ENCODE measurements at places on chromosomes 7 and 10.
A peak's percentile ranks its signal among the peaks of the same experiment; 100 is the strongest.

DNA sequence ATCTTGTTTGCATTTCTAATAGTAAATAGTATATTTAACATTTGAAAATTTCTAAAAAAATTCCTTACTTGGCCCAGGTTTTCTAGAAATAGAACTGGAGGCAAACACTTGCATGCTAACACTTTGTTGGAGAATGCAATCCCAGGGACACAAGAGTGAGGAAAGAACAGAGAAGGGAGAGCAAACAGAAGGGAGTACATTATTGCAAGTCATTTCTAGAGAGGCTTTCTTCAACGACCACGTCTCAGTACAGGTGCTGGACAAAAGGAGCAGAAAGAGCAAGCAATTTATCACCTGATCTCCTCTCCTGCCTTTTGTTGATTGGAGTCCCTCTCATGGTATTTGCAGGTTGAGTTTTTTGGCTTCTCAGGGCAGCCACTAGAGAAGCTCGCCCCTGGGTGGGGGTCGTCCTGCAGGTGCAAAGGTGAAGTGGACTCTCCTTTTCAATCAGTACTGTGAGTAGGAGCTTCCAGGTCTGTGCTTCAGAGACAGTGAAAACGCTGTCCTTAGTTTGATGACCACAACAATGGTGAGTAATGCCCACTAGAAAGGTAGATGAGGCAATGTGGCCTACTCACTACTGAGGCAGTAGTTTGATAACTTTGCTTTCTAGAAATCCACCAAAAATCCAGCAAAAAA is 5.2 kb downstream of the CPED1 start:
- DNase-seq, result no peak

DNA sequence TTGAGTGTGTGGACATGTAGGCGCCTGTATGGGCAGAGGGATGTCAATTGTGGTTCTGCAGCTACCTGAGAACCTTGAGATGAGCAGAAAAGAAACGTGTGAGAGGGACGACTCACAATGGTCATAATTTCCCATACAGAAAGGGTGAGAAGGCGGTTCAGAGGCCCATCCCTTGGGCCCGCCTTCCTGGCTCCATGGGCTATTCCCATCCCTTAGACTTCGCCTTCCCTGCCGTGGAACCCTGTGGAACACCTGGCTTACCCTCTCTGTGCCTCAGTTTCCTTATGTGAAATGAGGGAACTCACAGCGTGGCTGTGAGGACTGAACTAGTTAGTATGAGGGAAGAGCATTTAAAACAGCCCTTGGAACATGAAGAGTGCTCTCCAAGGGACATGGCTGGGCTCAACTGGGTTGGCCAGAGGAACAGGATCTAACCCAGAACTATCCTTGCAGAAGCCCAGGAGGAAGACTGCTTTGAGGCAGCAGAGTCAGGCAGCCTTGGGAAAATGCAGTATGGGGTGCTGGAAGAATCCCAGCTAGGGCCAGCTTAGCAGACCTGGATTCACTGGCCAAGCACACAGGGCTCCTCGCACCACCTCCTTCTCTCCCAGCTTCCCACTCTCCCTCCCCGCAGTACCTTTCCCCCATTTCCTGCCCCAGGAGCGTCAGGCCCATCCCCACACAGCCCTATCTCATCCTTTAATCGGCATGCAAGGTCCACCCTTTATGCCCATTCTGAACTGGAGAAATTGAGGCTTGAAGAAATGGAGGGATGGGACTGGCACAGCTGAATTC is 11.1 kb upstream of the ZMIZ1 start:
- DNase-seq, result no peak

GRCh38 chr10:74981831-74982633 is 129.4 kb upstream of the SAMD8 start:
- DNase-seq, result no peak

- DNase-seq, result no peak
Observed at GRCh38 chr10:11293332-11293731, 275.7 kb downstream of the CELF2 start.

DNA sequence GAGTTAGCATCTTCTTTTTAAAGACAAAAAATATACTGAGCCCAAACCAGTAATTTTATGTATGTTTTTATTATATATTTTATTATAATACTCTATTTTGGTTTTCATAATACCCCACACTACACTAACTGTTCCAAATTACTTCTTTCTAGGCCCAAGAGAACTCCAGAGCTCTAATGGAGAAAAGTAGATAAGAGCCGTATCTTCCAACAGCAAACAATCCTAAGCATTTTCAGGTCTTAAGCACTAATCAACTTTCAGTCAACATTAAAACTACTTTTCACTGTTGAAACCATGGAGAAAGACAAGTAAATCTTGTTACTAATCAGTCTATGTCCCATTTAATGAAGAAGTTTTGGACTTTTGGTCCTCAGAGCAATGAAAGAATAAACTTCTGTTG is 55.1 kb downstream of the JMJD1C start:
- no peak for DNase-seq

GRCh38 chr7:7957513-7957912 is 11.1 kb upstream of the GLCCI1 start:
- no peak for DNase-seq

DNA sequence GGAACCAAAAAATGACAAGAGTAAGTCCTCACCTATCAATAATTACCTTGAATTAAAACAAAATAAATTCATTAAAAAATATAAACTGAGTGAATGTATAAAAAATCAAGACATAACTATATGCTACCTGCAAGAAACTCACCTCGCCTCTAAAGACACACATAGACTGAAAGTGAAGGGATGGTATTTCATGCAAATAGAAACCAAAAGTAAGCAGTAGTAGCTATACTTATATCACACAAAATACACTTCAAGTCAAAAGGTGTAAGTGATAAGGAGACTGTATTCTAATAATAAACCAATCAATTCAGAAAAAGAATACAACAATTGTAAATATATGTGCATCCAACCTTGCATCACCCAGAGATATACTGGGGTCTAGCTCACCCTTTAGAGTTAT is 332.6 kb downstream of the SH2D4B start:
- no peak for DNase-seq

- no peak for DNase-seq
Observed at GRCh38 chr10:48466611-48467240, 138.1 kb downstream of the ARHGAP22 start.

- no peak for DNase-seq
Observed at GRCh38 chr10:78780551-78780961, 288.2 kb upstream of the ZMIZ1 start.

DNA sequence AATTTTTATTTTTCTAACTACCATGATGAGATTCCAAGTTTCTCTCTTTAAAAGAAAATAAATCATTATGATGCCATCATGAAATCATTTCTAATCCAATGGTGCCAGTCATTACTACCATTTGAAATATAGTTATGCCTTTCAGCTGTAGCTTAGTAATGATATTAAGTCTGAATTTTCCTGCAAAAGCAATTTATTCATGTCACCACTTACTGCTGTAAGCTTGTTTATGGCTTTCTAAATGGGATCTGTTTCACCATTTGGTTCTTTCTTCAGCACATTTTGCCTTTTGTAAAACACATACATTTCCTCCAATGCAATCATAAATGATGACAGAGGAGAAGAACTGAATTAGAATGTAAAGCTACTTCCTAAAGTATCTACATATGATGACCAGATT is 130.5 kb downstream of the SEM1 start:
- no peak for DNase-seq

DNA sequence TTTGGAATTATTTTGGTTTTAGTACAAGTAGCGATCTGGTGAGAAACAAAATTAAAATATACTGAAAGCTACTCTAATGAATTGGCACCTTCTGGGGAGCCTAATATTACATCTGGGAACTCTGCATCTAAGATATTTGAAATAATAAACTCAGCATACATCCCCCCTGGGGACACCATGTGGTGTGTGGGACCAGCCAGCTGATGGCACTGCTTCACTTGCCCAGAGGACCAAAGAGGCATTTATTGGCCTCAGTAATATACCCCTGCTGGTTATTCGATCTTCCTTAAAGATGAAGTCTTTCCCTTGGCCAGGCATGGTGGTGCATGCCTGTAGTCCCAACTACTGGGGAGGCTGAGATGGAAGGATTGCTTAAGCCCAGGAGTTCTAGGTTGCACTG is 195.1 kb upstream of the AUTS2 start:
- no peak for DNase-seq

DNA sequence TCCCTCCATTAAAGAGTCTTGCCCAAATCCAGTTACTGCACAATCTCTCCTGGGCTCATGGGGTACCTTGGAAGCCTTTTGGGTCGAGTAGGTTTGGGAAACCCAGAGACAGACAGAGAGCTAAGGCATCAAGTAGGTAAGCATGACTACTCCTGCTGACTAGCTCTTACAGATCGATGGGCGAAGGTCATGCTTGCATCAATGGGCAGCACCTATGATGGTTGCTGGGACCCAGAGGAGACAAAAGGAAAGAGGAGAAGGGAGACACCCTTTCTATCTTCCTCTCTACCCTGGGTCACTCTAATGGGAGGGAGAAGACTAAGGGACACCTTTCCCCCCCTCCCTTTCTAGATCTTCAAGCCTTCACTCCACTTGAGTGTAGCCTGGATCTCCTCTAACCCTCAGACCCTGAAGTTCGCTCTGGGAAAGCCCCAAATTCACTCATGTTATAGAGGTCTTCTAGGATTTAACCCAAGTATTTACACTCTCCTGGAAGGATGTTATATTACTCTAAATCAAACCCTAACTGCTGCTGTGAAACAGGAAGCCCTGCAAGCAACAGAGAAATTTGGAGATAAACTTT is 31.6 kb upstream of the ZNF746 start:
- DNase-seq, result no peak

DNA sequence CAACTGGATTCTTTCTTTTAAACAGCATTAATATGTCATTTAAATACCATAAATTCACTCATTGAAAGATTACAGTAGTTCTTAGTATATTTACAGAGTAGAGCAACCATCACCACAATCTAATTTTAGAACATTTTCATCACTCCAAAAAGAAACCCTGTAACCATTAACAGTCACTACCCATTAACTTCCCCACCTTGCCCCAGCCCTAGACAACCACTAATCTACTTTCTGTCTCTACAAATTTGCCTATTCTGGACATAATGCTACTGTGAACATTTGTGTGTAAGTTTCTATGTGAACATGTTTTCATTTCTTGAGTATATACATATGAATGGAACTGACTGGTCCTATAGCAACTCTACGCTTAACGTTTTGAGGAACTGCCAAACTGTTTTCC is 42.4 kb downstream of the P4HA1 start:
- no peak for DNase-seq

- DNase-seq, result no peak
Observed at GRCh38 chr10:6917125-6917524, 337.0 kb upstream of the PRKCQ start.

GRCh38 chr10:65765006-65765541 is 1160.8 kb upstream of the LRRTM3 start:
- DNase-seq, result no peak

GRCh38 chr7:68176974-68177373 is 1180.3 kb downstream of the TYW1 start:
- no peak for DNase-seq

GRCh38 chr7:152568972-152569371 is 107.0 kb downstream of the XRCC2 start:
- DNase-seq, result no peak

GRCh38 chr7:50266635-50267386 is 37.7 kb upstream of the IKZF1 start:
- peak; percentile 92 for DNase-seq

GRCh38 chr10:119713744-119714483 is 11.9 kb upstream of the INPP5F start:
- DNase-seq, result no peak

- DNase-seq, result no peak
Observed at GRCh38 chr10:102400076-102400475, 4.6 kb downstream of the NFKB2 start.

- no peak for DNase-seq
Observed at GRCh38 chr10:1117651-1118050, 61.5 kb downstream of the WDR37 start.

DNA sequence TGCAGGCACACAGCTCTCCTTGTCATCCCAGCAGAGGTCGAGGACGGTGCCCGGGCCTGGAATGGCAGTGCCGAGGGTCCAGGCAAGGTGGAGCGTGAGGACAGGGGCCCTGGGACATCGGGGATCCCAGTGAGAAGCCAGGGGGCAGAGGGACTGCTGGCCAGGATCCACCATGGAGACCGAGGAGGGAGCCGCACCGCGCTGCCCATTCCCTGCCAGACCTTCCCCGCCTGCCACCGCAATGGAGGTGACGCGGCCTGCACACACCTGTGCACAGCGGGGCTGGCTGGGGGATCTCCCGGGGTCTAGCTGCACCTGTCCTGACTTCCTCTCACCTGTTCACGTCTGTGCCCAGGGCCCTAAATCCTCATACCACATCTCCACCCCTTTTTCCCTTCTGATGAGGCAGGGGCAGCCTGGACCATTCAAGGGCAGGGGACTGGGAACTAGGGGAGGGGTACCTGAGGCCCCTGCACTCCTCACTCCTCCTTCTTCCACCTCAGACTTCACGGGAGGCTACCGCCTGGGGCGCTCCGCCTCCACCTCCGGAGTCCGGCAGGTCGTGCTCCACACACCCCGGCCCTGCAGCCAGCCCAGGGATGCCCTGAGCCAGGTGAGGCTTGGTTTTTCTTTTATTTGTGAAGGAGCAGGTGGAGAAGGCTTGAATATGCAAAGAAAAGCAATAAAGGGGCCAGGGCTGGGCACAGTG is 6.9 kb downstream of the NYAP1 start:
- DNase-seq, result no peak

DNA sequence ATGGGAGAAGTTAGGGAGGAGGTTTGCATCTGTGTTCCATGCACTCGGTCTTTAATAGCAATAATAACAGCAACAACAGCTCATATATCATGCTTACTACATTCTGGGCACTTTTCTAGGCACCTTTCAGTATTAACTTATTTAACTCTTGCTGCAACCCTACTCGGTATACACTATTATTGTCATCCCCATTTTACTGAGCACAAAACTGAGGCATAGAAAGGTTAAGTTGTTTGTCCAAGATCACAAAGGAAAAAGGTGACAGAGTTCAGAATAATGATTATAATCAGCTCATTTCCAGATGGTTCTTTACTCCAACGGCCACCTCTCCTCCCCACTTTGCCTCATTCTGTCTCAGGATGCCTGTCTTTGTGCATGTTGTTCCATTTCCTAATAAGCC is 102.1 kb upstream of the ABI1 start:
- DNase-seq, result no peak

GRCh38 chr10:77633376-77633775 is 4.2 kb downstream of the KCNMA1 start:
- no peak for DNase-seq

- DNase-seq, result no peak
Observed at GRCh38 chr10:4780782-4781181, 45.2 kb upstream of the AKR1E2 start.

Measured in CD4-positive, alpha-beta T cell treated with Interleukin-4 for 4 hours (primary cell).